ENCODE measurements at places on chromosomes 2 and 18. TPM values are rescaled to one million over a fixed set of nuclear protein-coding genes. Genes with fewer than 3 reads are reported as not detected.

- H3K27me3 ChIP-seq: no peaks in the 10 kb centered on the region
- H3K36me3 ChIP-seq: peaks cover 6% of the 10 kb centered on the region
- H3K27ac ChIP-seq: no peak overlapping the region
- H3K4me1 ChIP-seq: no peaks in the 10 kb centered on the region
- no peak overlapping the region for H3K4me3 ChIP-seq
Observed at GRCh38 chr2:97901862-97902261, 93.9 kb downstream of the TMEM131 start.

GRCh38 chr2:201513271-201513670 lies 61.7 kb downstream of the STRADB start:
- no peak overlapping the region for H3K4me3 ChIP-seq
- no peaks in the 10 kb centered on the region for H3K36me3 ChIP-seq

SAG gene
- not detected for total RNA-seq

INPP5D gene
- total RNA-seq: 27.3 TPM

GRCh38 chr2:169222665-169223064 lies 139.7 kb downstream of the LRP2 start:
- H3K27ac ChIP-seq: no peak overlapping the region
- H3K4me1 ChIP-seq: no peaks in the 10 kb centered on the region
- no peak for DNase-seq
- no peak overlapping the region for H3K4me3 ChIP-seq

GRCh38 chr2:96549967-96550786 lies 13.6 kb downstream of the ARID5A start:
- peaks cover 8% of the 10 kb centered on the region for H3K4me1 ChIP-seq
- H3K27me3 ChIP-seq: no peaks in the 10 kb centered on the region
- no peak overlapping the region for H3K4me3 ChIP-seq
- no peak overlapping the region for H3K27ac ChIP-seq

Measured in upper lobe of left lung (tissue), 6 donors.